ENCODE measurements at places on chromosomes 7 and 10. TPM values are rescaled to one million over a fixed set of nuclear protein-coding genes. Genes with fewer than 3 reads are reported as not detected.

COL28A1 gene
- 2.3 TPM for total RNA-seq

EGR2 gene
- total RNA-seq: 5.9 TPM

PRSS2 gene
- total RNA-seq: not detected

VPS37D gene
- 1.6 TPM for total RNA-seq

KCP gene
- total RNA-seq: not detected

NODAL gene
- not detected for total RNA-seq

GPR37 gene
- not detected for total RNA-seq

AOAH gene
- 2.5 TPM for total RNA-seq

CCDC7 gene
- total RNA-seq: 22.7 TPM

EMX2 gene
- 0.47 TPM for total RNA-seq

RAMP3 gene
- 77.2 TPM for total RNA-seq

CTAGE4 gene
- 0.59 TPM for total RNA-seq

SDK1 gene
- 3.6 TPM for total RNA-seq

NEURL1 gene
- total RNA-seq: not detected

HNRNPF gene
- 78.7 TPM for total RNA-seq

GOLGA7B gene
- 3.2 TPM for total RNA-seq

NUTM2A gene
- 2.3 TPM for total RNA-seq

MCM10 gene
- not detected for total RNA-seq

FAM24A gene
- total RNA-seq: not detected

BAIAP2L1 gene
- 1.7 TPM for total RNA-seq

ZNF804B gene
- total RNA-seq: 0.20 TPM

NRAP gene
- 229 TPM for total RNA-seq

EFCAB10 gene
- not detected for total RNA-seq

MYO3A gene
- total RNA-seq: not detected

NUPR2 gene
- total RNA-seq: not detected

NANOS1 gene
- 7.8 TPM for total RNA-seq

TAS2R3 gene
- total RNA-seq: not detected

WDFY4 gene
- 2.0 TPM for total RNA-seq
